ENCODE measurements at places on chromosomes 2 and 18. TPM values are rescaled to one million over a fixed set of nuclear protein-coding genes. Genes with fewer than 3 reads are reported as not detected.
A peak's percentile ranks its signal among the peaks of the same experiment; 100 is the strongest.

The SIGLEC15 gene
- under 0.01 TPM for total RNA-seq

The IL18R1 gene
- total RNA-seq, result 0.25 TPM

The LRATD1 gene
- total RNA-seq, result 7.2 TPM

The LBX2 gene
- 0.39 TPM for total RNA-seq

The COPS8 gene
- 45.1 TPM for total RNA-seq

The CDH2 gene
- total RNA-seq, result 1.8 TPM

GRCh38 chr18:41227993-41228392, 727.0 kb upstream of the PIK3C3 start:
- DNase-seq, result no peak

- DNase-seq, result no peak
Observed at GRCh38 chr2:173970516-173970924, 5.3 kb upstream of the SP3 start.

DNA sequence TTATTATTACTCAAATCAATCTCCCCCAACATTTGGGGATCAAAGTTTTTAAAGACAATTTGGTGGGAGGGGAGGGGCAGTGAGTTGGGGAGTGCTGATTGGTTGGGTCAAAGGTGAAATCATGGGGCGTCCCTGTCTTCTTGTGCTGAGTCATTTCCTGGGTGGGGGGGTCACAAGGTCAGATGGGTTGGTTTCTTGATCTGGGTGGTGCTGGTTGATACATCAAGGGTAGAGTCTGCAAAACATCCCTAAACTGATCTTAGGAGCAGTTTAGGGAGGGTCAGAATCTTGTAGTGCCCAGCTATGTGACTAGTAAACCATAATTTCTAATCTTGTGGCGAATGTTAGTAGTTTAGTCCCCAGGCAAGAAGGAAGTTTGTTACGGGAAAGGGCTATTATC, 67.4 kb downstream of the MOGAT1 start:
- no peak for DNase-seq

DNA sequence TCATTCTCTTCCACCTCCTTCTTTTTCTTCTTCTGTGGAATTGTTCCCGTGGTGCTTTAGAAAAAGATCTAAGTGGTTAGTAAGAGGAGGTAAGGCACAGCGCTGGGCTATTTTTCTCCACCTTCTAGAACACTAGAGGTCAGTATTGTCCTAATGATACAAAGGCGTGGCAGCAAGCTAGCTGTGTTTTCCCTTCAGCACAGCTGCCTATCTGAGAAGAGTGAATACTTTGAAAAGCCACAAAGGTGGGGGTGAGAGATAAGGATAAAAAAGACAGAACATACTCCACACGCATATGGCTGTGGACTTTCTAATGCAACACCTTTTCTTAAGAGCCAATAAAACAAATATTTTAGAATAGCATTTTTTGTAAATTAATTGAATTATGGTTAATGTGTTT, 2.1 kb downstream of the CNTNAP5 start:
- peak; percentile 50 for DNase-seq

DNA sequence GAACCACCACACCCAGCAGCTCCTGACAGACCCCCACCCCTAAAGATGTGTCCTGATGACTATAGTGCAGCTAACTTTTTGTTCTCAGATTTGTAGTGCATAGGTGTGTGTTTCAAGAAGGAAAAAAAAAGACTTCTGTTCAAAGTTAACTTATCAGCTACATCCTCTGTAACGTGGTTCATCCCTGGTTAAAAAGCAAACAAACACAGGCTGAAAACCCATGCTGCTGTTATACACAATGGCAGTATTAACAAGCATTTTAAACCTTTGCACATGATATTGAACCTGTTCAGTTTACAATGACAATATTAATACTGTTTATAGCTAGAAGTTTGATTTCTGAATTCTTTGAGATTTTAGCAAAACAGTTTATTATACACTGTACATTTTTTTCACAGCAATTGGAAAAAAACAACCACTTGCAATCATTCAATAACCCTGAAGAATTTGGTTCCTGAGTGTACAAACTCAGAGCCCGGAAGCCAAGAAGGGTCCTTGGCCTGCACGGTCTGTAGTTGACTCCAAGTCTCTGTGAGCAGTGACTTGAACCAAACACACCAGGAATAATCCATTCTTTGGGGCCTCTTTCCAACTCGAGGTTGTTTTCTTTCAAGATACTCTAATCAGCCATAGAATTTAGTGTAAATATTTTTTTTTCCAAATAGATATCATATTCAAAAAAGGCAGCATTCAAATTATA, 153.2 kb upstream of the MAPRE2 start:
- DNase-seq, result no peak

- no peak for DNase-seq
Observed at GRCh38 chr2:36337354-36337753, 18.2 kb upstream of the CRIM1 start.

GRCh38 chr2:140465301-140465700, 1665.5 kb downstream of the LRP1B start:
- no peak for DNase-seq

GRCh38 chr2:34143149-34143548, 544.0 kb upstream of the FAM98A start:
- DNase-seq, result no peak

- no peak for DNase-seq
Observed at GRCh38 chr2:168203762-168204693, 43.4 kb downstream of the STK39 start.

GRCh38 chr2:174117951-174118930, 130.1 kb downstream of the OLA1 start:
- DNase-seq, result no peak

- no peak for DNase-seq
Observed at GRCh38 chr18:39701055-39701783, 2135.6 kb upstream of the CELF4 start.

DNA sequence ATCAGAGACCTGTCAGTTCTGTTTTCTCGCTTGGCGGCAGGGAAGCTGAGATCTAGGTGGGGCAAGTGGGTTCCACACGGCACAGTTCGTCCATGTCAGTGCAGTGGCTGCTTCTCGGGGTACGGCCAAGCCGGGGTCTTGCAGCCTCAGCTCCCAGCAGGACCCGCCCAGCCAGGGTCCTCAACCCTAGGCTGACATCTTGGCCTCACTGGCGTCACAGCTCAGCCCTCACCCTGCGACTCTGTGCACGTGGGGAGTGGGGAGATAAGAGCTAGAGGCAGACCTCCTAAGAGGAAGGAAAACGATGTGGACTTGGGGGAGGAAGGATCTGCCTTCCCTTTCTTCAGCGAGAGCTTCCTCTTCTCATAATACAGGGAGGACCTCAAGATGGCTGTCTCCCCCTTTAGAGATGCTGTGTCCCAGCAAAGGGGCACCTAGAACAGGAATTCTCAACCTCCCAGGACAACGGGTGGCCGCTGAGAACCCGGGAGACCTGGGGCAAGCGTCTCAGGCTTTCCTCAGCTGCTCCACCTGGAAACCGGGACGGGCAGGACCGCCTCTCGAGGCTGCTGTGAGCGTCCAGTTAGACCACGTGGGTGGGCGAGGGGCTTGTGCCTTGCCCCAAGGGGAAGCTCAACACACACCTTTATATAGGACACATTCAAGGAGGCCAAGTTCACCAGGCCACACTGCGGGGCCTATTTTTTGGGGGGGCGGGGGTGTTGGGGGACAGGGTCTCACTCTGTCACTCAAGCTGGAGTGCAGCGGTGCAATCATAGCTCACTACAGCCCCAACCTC, 23.5 kb upstream of the KLF11 start:
- DNase-seq, result no peak

DNA sequence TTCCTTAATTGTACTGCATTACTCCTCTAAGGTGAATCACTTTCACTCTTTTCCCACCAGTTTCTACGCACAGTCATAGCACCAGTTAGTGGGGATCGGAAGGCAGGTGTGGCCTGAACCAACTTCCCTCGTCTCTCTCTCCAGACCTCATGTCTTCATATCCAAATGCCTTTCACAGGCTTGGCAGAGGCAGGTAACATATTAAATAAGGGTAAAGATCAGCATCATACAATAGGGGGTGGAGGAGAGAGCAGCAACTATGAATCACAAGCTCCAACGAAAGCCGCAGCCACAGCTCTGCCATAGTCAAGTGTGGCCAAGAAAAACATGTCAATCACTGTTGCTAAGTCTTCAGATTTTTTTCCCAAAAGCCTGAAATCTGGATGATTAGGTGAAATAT, 40.3 kb downstream of the AP1S3 start:
- peak; percentile 91 for DNase-seq

DNA sequence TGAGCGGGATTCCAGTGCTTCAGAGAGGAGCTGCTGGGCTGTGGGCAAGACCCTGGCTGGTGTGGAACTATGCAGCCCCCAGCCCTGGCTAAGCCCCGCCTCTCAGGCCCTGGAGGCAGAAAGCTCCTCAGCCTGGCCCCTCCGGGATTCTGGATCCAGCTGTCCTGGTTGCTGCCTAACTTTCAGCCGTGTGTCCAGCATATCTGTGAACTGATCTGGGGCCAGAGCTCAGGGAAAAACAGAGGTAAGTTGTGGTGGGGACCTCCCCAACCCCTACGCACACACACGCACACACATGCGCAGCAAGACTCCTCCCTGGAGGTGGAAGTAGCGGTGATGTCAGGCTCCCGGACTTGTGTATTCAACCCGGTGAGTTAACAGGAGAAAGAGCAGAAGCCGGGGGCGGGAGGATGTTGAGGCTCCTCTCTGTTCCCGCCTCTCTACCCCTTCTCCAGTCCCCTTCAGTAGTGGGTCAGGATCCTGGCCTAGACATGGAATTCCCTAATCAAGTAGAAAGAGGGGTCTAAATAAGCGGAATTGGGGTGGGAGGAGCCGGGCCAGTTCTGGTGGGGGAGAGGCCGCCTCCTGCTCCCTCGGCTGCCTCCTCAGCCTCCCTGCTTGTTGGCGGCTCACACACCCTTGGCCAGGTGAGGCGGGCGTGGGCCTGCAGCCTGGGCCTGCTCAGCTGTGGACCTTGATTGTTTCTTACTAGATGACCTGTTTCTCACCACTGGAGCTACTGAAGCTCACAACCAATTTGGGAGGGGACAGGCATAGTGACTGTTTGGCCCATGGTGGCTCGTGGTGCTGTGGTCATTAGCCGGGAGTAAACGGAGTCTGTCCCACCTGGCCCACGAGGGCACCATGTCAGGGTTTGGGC, 33.4 kb downstream of the SIX2 start:
- no peak for DNase-seq

DNA sequence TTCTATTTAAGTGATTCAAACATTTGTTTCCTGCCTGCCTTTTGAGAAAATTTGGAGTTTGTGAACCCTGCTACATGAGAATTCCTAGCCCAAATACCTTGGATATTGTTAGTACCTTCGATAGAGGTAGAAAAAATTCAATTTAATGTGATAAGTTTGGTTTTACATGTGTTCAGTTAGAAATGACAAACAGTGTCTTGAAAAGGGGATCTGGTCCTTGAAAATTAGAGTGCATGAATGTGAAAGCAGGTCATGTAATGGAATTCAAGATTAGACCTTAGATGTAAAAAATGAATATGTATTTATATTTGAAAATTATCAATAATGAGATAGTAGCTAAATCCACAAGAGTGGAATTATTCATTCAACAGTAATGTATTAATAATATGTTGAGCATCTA, 70.5 kb downstream of the PIK3C3 start:
- DNase-seq, result no peak

DNA sequence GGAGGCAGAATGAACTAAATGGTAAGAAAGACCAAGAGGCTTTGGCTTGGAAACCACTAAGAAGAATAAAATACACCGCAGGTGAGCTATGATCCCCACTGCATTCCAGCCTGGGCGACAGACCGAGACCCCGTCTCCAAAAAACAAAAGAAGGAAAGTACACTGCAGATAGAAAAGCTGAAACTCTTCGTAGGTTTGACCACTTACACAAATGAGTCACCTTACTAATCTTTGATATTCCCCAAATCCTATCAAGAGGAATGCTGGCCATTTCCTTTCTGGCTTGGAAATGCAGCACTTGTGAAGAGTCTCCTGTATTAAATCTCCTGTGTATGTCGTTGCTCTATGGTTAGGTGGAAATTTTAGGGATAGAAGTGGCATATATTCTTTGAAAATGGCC, 108.8 kb downstream of the MTCL1 start:
- DNase-seq, result peak; percentile 20

DNA sequence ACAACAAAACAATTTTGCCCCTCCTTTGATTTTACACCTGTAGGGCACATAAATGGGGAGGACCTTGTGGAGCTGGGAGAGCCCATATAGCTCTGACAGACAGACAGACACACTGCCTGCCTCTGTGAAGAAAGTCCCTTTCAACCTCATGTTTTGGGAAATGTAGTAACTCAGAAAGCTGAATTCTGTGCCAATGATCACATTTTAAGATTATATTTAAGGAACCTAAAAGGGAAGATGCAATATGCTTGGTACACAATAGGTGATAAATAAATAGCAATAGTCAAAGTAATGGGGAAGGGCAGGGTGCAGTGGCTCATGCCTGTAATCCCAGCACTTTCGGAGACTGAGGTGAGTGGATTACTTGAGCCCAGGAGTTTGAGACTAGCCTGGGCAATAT, 446.4 kb upstream of the ID2 start:
- no peak for DNase-seq

DNA sequence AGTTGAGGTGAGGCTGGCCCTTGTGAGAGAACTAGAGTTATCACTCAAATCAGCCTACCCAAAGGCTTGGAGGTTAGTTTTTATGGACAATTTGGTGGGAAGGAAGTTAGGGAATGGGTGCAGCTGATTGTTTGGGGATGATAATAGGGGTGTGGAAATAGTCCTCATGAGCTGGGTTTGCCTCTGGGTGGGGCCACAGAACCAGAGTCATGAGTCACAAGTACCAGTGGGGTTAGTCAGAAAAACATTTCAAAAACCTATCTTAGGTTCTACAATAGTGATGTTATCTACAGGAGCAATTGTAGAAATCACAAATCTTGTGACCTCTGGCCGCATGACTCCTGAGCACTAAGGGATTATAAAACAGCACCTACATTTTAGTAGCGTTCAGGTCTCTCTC, 630.1 kb upstream of the PIK3C3 start:
- no peak for DNase-seq

GRCh38 chr2:225600444-225600843, 200.9 kb downstream of the NYAP2 start:
- no peak for DNase-seq

- no peak for DNase-seq
Observed at GRCh38 chr2:69139778-69140670, 127.0 kb downstream of the ANTXR1 start.

- DNase-seq, result no peak
Observed at GRCh38 chr2:211434773-211435172, 878.4 kb downstream of the CPS1 start.

- DNase-seq, result no peak
Observed at GRCh38 chr18:62506495-62507143, 16.2 kb upstream of the ZCCHC2 start.

GRCh38 chr2:211800001-211800400, 738.6 kb downstream of the ERBB4 start:
- DNase-seq, result no peak

DNA sequence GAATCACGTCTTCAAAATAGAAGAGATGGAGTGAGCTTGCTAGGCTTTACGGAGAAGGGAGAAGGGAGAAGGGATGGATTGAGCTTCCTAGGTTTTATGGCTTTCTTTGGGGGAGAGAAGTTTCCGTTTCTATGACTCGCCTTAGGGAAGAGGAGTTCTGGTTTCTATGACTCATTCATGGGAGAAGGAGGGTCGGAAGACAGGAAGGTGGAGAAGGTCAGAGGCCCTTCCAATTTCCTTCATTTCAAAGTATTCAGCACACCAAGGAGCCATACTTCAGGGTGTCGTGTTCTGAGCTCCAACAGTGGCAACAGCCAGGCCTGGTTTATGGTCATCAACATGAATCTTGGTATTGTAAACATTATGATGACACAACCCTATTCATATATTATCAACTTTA, 284.7 kb upstream of the VWC2L start:
- no peak for DNase-seq
